ENCODE measurements at places on chromosomes 4 and X.

DNA sequence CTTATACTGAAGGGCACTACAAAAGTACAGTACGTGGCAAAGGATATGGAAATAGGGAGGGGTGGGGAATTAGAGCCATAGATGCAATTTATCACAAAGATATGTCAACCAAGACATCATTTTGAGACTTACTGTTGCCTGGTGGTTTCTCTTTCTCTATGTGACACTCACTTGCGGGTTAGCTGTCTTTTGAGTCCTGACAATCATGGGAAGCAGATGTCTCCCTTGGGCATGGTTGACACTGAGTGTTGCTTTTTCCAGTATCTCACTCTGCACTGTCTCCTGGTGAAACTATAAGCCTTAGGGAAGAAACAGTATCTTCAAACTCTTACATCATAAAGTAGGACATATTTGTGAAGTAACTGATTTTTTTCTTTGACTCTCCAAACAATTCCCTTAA is 383.5 kb upstream of the LCORL start:
- no peak for DNase-seq

DNA sequence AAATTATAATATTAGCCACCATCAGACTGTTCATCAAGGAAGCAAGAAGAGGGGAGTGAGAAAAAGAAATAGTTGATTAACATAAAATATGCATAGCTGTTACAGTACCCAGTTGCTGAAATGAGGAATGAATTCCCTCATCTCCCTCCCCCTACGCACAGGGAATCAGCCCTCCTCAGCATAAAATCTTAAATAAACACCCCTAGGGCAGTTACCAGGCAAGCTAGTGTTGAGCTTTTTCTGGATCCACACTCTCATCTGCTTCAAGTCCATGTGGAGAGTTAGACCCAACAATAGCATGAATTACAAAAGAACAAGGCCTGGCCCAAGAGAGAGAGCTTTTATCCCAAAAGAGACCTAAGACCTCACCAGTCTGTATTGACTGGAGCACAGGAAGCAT is 19.0 kb upstream of the SYTL4 start:
- no peak for DNase-seq

DNA sequence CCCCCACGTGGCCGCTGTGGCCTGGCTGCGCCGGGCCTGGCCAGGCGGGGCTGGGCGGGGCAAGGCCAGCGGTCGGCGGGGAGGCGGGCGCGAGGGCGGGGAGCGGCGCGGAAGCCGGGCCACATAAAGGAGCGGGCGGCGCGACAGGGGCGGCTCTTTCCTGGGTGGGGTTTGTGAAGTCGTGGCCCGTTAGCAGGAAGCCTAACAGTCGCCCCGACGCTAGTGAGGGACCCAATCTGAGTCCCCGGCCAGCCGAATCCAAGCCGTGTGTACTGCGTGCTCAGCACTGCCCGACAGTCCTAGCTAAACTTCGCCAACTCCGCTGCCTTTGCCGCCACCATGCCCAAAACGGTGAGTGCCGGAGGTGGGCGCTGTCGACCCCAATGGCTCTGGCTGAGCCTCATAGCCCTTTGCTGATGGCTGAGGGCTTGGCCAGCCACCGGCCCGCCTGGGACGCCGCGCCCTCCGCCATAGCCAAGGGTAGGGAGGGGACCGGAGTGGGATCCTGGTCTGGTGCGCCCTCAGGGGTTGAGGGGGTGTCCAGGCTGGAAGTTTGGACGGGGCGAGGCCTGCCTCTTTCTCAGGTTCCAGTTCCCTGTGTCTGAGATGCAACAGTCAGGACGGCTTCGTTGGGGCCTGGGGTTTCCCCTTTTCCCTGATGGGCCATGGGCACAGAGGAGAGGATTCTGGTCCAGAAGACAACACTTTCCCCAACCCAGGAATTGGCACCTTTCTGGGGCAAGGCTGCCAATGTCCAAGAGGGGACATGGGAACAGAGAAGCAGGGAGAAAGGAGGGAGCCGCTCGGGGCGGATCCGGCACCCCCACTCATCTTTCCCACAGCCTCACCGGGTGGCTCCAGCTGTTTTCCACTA is at the start of gene MSN:
Gene MSN (plus strand): TSS at position 152 of the 874 bp plus-strand sequence. CDS start 188 bp downstream, at position 340.
- no peak for DNase-seq

DNA sequence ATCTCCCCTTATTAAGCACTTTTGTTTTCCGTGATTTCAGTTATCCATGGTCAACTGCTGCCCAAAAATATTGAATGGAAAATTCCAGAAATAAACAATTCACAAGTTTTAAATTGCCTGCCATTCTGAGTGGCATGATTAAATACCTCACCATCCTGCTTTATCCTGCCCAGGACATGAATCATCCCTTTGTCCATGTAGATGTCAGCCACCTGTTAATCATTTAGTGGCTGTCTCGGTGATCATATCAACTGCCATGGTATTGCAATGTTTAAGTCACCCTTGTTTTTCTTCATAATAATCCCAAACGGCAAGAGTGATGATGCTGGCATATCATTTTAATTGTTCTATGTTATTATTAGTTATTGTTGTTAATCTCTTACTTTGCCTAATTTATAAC is 79.8 kb upstream of the LHFPL1 start:
- no peak for DNase-seq

GRCh38 chr4:48906206-48907173 is at the start of gene OCIAD2:
Gene OCIAD2, minus strand, starts transcription at chr4:48906774. Its CDS starts 2,225 bp downstream, at chr4:48904549.
- peak; percentile 61 for DNase-seq

GRCh38 chrX:48466696-48467095 is 3.4 kb downstream of the SLC38A5 start:
- DNase-seq, result no peak

- no peak for DNase-seq
These were observed 33.2 kb downstream of the WFS1 start for GRCh38 chr4:6302869-6303268.

DNA sequence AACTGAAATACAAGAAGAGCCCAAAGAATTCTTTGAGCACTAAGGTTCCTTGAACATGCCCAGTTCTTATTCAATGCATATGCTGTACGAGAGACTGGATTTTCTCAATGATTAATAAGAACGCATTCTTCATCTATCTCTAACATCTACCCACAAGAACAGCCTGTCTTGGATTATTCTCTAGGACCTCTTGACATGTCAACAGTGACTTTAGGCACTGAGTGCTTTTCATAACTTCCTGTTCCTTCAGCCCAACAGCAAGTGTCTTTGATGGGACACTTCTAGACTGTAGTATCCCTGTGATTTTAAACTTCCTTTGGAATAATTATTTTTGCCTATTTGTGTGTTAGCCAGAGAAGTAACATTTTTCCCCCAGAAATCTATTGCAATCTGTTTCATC is 69.3 kb downstream of the OPHN1 start:
- no peak for DNase-seq

All from GM12864 (cell line).